CD4-positive, alpha-beta T cell treated with Interleukin-12 subunit alpha and Interleukin-12 subunit beta, for 1 hour (primary cell): ENCODE measurements at places on chromosomes 7 and 10.

DNA sequence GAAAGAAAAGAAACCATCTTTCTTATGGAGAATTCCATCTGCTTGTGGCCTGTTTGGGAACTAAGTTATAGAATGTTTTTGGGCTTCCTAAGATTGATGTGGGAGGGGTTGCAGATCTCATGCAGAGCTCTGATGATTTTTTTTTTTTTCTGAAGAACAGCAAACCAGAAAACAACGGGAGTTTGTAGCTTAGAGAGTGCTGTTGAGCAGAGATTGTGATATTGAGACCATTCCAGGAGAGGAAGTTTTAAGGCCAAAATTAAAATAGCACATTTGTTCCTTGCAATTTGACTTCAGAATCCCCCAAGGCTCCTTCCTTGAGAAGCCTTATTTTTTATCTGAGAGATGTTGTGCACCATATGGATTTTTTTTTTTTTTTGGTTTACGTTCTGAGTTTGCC is 159.5 kb upstream of the NRP1 start:
- DNase-seq = no peak

GRCh38 chr7:40742270-40742669 is 607.5 kb downstream of the SUGCT start:
- DNase-seq = no peak

DNA sequence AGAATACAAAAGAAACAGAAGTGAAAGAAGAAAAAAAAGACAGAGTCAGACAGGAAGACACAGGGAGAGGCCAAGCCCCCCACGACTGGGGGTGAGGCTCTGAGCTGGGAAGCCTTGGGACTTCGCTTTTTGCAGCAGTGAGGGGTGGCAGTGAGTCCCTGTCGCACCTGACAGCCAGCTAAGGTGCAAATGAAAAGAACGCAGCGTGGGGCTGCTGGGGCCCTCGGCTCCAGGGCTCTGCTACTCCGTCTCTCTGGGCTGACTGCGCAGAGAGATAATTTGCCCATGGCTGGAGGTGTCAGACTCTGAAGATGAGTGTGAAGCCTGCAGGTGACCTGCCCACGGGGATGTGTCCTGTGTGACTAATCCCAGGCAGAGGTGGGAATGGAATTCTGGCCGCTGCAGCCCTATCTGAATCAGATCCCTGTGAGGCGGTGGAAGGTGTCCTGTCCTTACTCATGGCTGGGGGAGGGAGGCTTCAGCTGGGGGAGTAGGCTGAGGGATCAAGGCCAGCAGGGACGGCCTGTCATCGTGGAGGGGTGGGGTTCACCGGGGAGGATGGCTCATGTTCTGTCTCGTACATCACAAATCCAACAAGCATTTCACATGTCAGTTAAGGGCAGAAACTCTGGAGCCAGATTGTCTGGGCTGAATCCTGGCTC is 96.4 kb downstream of the SLIT1 start:
- DNase-seq = no peak

DNA sequence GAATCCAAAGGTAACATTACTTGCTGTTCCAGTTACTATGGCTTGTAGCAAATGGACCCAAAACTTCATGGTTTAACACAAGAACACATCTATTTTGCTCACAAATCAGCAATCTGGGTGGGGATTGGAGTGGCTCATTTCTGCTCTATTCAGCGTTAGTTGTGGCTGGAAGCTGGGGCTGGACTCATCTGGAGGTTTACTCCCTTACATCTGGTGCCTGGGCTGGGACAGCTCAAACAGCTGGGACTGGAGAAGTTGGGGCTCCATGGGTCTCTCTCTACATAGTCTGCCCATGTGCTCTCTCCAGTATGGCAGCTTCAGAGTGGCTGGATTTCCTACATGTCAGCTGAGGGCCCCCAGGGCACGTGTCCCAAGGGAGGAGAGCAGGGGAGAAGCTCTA is 33.7 kb upstream of the NAMPT start:
- no peak for DNase-seq
